HAP-1 (cell line): ENCODE measurements at places on chromosomes 3 and 15.

DNA sequence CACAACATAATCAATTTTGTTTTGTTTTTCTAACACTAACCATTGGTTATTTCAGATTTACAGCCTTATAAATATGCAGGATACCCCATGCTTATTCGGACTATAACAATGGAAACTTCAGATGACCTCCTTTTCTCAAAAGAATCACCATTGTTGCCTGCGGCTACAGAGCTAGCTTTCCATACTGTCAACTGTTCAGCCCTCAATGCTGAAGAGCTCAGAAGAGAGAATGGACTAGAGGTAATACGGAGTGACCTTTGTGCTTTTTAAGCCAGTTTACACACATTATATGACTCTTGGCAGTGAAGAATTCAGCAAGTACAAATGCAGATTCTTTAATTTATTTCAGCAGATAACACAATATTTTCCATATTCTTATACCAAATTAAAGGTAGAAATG lies 81.8 kb downstream of the DNAJC13 start:
- peak; percentile 70 for DNase-seq

- peak; percentile 59 for DNase-seq
Measured at GRCh38 chr3:158845765-158846350, 44.0 kb downstream of the MFSD1 start.

DNA sequence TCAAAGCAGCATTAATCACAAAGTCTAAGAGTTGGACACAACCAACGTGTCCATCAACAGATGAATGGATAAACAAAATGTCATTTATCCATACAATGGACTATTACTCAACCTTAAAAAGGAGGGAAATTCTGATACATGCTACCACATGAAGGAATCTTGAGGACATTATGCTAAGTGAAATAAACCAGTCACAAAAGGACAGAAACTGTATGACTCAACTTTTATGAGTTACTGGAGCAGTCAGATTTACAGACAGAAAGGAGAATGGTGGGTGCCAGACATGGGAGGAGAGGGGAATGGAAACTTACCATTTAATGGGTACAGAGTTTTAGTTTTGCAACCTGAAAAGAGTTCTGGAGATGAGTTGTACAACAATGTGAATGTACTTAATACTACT lies 43.0 kb upstream of the SEC13 start:
- DNase-seq, result no peak

- no peak for DNase-seq
Measured at GRCh38 chr3:100213891-100214573, 46.8 kb upstream of the TBC1D23 start.

DNA sequence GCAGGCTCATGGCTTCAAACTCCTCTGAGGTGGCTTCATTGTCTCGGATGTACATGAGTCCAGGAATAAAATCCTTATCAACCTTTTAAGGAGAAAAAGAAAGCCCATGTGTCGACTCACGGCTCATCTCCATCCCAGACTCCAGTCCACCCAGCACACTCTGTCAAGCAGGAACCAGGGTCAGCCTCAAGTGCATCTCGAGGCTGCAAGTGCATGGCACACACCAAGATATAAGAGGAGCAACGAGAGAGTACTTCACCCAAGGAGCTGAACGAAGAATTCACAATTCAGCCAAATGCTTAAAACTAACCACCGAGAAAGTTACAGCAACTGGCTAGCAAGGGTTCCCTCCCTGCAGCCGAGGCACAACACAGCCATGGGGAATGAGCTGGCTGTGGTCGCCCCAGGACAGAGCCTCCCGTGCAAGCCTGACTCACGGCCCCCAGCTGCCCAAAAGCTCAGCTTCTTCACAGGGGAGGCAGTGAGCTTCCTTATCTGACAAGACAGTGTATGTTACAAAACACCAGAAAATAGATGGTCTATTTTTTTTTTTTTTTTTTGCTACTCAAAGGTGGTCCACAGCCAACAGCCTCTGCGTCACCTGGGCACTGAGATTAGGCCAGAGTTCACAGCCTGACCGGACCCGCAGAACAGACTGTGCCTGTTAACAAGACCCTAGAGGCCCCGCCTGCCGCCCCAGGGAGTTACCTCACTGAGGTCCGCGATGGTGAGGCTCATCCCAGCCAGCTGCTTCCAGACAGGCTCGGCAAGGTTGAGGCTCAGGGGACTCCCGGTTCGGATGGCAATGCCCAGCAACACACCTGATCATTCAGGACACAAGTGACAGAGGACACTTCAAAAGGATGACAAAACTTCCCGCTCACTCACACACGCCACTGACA lies 15.9 kb upstream of the OCA2 start:
- no peak for DNase-seq

DNA sequence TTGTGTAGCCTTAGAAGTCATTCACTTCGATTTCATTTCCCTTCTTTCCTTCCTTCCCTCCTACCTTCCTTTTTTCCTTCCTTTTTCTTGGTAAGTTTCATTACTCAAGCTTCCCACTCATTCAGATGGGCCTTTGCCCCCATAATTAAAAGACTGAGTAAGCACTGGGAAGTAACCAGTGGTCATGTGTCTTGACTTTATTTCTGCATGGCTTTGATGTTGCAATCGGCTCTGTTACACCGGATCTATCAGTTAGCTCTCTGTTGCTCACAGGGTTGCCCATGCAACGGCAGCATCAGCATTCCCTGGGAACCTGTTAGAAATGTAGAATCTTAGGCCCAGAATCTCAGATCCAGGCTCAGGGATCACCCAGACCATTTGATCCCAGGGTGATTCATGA lies 25.6 kb upstream of the LARS2 start:
- DNase-seq, result no peak

DNA sequence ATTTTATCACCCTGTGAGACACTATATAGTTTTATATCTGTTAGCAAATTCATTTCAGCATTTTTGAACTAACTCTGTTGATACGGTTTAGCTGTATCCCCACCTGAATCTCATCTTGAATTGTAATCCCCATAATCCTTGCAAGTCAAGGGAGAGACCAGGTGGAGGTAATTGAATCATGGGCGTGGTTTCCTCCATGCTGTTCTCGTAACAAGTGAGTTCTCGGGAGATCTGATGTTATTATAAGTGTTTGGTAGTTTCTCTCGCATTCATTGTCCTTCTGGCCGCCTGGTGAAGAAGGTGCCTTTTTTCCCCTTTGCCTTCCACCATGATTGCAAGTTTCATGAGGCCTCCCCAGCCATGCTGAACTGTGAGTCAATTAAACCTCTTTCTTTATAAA lies 53.2 kb upstream of the TMC3 start:
- DNase-seq, result no peak

GRCh38 chr3:69370901-69371301 lies 15.0 kb downstream of the FRMD4B start:
- no peak for DNase-seq

DNA sequence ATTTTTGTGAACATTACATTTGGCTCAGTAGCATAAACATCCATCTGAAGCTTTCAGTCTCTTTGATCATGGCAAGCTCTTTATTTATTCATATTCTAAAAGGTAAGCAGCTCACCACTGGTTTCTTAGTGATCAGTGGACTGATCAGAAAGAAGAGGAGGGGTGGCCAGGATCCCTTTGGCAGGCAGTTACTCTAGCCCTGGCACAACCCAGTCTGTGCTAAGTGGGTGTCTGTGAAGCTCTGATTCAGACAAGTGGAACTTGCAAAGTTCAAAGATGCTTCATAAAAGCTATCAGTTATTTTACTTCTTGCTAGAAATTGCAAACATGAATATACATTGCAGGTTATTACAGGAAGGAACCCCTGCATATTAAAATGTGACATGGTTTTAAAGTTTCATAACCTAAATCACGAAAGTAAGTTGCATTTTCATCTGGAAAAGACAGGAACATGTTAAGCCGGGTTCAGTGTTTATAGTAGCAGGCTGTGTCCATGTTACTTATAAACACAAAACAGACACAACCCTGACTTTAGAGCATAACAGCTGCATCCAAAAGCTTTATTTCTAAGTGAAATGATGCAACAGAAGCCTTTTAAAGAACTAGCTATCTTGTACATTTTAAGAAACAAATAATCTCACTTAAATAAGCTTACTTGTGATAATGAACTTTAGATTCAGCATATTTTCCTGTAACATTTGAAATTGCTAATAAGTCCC lies 785.3 kb downstream of the MCTP2 start:
- no peak for DNase-seq

- no peak for DNase-seq
Measured at GRCh38 chr15:85692873-85693272, 101.9 kb downstream of the KLHL25 start.

DNA sequence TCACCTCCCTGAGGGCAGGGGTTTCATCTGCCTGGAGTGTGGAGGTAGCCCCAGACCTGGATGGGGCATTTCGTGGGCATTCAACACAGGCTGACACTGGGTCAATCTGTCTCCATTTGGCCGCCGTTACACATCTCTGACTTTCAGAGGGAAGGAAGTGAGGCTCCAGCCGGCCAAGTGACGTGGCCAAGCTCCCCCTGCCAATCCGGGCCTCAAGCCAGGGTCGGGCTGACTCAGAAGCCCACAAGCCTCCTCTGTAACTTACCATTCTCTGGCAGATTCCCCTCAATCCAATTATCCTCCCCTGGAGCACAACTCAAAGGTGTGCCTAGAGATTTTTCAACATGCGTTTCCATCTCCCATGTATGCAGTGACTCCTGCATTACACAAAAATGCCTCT lies 227.6 kb downstream of the KLF13 start:
- no peak for DNase-seq

- peak; percentile 61 for DNase-seq
Measured at GRCh38 chr3:2098398-2099027, at the start of gene CNTN4. TSS of gene CNTN4 (plus strand) at chr3:2098866.

GRCh38 chr3:193207290-193208273 lies 33.4 kb upstream of the PLAAT1 start:
- no peak for DNase-seq

DNA sequence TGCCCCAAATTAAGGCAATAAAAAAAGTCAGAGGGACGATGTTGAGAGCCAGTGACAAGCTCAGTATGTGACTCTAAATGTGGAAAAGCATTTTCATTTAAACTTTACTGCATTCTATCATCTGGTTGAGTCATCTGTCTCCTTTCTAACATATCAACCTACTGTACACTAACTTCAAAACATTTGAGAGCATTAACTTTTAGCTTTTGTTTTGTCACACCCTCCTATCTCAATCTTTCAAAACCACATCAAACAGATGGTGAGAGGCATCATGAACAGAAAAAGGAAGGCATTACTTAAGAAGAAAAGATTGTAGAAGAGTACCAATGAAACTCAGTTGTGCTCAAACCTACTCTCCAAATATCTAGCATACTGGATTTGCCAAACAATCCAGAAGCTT lies 4.8 kb downstream of the LRRC58 start:
- DNase-seq, result no peak

- DNase-seq, result no peak
Measured at GRCh38 chr15:64133623-64134344, 17.7 kb upstream of the SNX22 start.

DNA sequence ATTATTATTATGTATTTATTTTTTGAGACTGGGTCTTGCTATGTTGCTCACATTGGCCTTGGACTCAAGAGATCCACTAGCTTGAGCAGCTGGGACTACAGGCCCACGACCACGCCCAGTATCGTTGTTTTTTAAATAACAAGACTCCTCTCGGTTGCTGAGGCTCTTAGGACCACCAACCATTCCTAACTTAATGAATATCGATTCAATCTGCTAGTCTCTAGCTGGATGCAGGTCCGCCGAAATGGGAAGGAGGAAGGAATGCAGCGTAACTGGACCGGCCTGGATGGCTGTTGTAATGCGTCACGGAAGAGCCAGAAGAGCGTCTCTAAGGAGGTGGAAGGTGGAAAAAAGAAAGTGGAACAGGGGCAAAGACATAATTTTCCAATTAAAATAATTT lies 1.7 kb downstream of the ANXA2 start:
- DNase-seq, result no peak

DNA sequence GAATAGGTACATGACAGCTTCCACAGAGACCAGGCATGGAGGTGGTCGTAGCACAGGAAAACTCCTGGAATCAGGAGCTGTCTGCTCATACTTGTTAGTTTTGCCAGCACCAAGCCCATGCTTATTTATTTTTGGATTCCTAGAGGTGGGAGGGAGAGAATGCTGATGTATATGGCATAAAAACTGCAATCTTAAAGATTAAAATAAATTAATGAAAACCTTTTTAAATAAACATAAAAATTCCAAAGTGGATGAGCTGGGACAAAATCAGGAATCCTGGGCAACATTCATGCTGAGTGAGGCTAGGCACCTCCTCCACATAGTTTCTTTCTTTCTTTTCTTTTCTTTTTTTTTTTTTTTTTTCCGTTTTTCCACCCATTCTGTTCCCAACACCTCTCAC lies 14.3 kb upstream of the BCL6 start:
- DNase-seq, result no peak

DNA sequence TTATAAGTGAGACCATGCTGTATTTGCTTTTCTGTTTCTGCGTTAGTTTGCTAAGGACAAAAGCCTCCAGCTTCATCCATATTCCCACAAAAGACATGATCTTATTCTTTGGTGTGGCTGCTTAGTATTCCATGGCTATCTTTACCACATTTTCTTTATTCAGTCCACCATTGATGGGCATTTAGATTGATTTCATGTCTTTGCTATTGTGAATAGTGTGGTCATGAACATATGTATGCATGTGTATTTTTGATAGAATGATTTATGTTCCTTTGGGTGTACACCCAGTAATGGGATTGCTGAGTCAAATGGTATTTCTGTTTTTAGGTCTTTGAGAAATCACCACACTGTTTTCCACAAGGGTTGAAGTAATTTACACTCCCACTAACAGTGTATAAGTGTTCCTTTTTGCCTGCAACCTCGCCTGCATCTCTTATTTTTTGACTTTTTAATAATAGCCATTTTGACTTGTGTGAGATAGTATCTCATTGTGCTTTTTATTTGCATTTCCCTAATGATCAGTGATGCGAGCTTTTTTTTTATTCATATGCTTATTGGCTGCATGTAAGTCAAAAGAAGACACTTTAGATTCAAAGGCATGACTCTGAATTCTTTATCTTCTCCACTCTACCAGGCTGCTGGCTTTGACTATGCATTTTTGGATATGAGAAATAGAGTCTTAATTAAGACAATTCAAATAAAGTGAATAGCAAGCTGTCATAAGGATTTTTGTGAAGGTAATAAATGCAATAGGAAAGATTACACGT lies 183.3 kb upstream of the SYNPR start:
- peak; percentile 4 for DNase-seq
